ENCODE measurements at places on chromosomes 13 and 19.

- peak; percentile 72 for DNase-seq
These were observed 103.2 kb downstream of the GADD45B start for GRCh38 chr19:2578901-2579677.

DNA sequence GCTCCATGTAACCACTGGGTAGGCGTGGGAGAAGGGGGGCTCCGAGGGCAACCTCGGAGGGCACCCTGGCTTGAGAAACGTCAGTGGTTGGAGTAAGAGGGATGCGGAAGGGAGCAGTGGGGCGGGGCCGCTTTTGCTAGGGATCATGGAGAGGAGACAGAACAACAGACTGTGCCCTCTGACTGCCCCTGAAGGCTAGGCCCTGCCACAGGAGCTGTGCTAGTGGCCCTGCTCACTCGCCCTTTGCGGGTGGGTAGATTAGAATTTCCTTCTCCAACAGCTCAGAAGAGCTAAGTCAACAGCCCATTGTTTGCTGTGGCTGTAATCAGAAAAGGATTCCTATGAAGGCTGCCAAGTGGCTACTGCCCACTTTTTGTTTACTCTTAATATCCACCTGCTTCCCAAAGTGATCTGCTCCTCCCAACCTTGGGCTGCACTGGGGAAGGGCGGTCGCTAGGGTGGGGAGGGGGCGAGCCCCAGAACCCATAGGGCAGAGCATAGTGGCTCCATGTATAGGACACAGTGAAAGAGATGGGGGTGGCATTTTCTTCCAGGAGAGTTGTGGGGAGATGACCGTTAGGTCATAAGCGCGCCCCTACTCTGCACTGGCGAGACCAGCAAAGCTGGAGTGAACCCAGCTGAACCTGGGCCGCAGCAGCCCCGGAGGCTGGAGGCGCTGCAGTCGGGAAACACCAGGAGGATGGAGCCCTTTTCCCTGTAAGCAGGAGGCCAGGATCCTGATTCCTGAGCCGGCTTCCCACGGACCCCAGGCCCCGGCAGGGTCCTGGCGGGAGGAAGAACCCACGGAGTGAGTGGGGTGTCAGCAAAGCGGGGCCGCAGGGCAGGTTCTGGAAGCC lies 1.9 kb upstream of the C1QTNF9 start:
- no peak for DNase-seq

- DNase-seq: no peak
These were observed 374.4 kb downstream of the DLEU7 start for GRCh38 chr13:50468849-50469669.

DNA sequence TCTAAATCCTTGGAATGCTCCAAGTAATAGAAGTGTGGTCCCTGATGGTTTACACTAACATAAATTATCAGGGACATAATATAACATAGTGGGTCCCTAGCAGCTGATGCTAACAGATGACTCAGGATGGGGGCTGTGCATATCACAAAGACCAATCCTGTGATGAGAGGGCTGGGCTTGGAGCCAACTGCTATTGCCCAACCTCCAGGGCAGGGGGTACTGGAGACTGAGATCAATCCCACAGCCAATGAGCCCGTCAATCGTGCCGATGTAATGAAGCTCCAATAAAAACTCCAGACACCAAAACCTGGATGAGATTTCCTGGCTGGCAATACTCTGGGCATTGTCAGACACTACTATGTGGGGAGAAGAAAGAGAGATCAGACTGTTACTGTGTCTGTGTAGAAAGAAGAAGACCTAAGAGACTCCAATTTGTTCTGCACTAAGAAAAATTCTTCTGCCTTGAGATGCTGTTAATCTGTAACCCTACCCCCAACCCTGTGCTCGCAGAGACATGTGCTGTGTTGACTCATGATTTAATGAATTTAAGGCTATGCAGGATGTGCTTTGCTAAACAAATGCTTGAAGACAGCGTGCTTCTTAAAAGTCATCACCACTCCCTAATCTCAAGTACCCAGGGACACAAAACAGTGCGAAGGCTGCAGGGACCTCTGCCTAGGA lies 33.4 kb downstream of the ABCC4 start:
- DNase-seq: no peak

DNA sequence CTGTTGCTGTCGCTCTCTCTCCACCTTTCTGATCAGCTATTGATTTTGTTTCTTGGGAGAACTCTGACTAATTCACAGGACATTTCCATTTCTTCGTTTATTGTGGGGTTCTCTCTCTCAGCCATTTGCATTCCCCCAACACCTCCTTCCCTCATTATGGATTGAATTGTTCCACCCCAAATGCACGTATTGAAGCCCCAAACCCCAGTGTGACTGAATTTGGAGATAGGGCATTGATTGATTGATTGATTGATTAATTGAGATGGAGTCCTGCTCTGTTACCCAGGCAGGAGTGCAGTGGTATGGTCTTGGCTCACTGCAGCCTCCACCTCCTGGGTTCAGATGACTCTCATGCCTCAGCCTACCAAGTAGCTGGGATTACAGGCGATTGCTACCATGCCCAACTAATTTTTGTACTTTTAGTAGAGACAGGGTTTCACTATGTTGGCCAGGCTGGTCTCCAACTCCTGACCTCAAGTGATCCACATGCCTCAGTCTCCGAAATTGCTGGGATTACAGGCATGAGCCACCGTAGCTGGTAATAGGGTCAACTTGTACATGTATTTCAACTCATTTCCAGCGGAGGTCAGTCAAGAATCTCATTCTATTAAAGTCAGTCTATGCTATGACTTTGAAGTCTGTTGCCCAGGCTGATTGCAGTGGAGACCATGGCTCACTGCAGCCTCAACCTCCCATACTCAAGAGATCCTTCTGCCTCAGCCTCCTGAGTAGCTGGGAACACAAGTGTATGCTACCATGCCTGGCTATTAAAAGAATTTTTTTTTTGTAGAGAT lies 13.6 kb downstream of the NFILZ start:
- no peak for DNase-seq

GRCh38 chr13:51488212-51488611 lies 35.4 kb upstream of the INTS6 start:
- no peak for DNase-seq

DNA sequence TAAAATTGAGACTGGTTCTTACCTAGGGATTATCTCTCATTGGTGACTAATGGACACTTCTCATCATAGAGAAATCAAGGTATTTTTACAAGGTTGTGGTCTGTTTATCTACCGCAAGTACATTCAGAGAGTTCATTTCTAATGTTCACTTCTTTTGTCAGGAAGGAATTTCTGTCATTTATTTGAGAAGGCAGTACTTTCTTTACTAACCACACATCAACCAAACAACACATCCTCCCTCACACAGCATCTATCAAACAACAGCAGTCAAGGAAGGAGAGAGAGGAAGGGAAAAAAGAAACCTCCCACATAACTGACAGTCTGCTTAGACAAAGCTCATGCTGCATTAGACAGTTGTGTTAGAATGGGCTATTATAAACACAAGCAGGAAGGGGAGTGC lies 182.3 kb upstream of the KLF12 start:
- no peak for DNase-seq

- DNase-seq: no peak
These were observed 256.0 kb downstream of the UQCRFS1 start for GRCh38 chr19:28956961-28957360.

DNA sequence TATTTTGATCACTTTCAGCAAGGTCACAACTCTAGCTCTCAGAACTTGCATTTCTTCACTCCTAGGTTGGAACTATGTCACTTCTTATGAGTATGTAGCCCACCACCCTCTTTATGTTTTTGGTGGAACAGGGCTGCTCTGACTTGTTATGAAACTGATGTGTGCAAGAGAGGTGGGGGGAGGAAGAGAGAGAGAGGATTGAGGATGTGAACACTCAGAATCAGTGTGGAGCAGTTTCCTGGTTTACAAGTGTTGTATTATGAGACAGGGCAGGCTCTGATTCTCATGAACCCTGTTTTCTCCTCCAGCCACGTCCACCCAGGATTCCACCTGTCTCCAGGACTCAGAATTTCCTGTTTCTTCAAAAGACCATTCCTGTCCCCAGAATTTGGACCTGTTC lies 16.1 kb downstream of the ZNF317 start:
- DNase-seq: no peak

GRCh38 chr13:108657519-108657918 lies 28.1 kb downstream of the MYO16 start:
- DNase-seq: no peak

DNA sequence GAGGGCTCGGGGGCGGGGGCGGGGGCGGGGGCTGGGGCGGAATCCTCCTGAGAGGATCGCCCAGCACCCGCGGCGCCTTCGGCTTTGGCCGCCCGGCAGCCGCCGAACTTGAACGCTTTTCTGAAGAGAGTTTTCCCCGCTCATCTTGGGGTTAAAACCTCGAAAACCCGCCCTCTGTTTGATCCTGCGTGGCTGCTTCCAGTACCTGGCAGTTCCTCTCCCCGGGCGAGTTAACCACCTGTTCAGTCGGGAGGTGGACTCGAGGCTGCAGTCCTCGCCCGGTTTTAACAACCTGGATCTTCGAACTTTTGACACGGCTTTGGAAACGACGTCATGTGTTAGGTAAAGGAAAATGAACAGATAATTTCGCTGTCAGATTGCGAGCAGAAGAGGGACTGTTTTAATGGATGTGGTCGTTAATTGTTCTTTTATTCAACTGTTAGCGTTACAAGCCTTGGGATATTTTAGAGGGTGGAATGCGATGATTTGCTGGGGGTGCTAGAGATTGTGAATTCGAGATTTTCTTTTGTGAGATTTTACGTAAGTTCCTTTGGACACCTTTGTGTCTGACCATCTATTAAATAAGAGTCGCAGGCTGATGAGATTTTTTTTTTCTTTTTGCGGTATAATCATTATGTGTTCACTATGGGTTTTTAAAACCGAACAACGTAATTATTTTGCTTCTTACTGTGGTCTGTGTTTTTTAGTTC lies 1.0 kb downstream of the FNDC3A start:
- no peak for DNase-seq

DNA sequence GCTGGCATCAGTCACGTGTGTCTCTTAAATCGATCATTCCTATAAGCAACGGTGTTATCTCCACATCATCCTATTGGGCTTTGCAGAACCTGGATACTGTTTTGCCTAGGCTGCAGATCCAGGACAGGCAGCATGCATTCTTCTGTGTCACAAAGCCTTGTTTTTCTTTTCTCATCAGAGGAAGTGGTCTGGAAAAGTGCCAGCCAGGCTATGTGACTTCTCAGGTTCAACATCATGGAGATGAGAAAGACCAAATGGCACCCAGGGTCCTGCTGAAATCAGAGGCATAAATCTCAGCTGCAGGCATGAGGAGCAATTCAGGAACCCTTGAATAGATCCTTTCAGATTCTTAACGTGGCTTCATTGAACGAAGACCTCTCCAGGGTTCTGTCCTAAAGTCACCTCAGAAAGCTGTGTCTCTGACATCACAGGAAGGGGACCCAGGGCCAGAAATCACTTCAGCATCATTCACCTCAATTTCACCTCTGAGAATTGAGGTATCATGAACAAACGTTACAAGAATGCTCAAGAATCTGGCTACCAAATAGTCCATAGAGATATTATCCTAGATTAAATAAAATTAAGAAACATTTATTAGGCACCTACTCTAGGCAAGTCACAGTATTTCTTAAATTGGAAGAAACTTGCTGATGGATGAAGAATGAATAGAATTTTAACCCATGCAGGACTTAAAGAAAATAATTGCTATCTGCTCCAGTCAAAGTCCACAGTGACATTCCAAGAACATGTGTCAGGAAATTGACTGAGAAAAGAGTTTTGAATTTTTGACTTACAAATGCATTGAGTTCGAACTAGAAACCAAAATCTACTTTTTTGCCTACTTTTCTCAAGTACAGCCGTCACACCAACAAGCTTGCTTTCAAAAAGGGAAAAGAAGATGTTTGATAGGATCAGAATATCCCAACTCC lies 124.1 kb downstream of the COG6 start:
- DNase-seq: peak; percentile 29

DNA sequence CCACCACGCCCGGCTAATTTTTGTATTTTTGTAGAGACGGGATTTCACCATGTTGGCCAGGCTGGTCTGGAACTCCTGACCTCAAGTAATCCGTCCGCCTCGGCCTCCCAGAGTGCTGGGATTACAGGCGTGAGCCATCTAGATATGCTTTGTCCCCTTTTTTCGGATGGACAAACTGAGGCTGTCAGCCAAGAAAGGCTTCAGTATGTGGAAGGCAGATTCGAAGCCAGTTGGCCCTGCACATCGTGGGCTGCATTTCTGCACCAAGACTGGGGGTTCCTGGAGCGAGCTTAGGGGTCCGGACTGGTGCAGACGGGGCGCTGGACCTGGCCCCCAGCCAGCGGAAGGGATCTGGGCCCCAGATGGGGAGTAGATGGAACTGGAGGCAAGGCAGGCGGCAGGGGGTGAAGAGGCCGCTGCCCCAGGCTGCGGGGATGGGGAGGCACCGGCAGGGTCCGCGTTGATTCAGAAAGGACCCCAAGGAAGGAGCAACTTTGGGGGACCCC lies 9.7 kb upstream of the JUND start:
- peak; percentile 33 for DNase-seq

- no peak for DNase-seq
These were observed 33.9 kb downstream of the NUFIP1 start for GRCh38 chr13:44955406-44955805.

- DNase-seq: no peak
These were observed 48.0 kb downstream of the RNASEH2B start for GRCh38 chr13:50957620-50958019.

DNA sequence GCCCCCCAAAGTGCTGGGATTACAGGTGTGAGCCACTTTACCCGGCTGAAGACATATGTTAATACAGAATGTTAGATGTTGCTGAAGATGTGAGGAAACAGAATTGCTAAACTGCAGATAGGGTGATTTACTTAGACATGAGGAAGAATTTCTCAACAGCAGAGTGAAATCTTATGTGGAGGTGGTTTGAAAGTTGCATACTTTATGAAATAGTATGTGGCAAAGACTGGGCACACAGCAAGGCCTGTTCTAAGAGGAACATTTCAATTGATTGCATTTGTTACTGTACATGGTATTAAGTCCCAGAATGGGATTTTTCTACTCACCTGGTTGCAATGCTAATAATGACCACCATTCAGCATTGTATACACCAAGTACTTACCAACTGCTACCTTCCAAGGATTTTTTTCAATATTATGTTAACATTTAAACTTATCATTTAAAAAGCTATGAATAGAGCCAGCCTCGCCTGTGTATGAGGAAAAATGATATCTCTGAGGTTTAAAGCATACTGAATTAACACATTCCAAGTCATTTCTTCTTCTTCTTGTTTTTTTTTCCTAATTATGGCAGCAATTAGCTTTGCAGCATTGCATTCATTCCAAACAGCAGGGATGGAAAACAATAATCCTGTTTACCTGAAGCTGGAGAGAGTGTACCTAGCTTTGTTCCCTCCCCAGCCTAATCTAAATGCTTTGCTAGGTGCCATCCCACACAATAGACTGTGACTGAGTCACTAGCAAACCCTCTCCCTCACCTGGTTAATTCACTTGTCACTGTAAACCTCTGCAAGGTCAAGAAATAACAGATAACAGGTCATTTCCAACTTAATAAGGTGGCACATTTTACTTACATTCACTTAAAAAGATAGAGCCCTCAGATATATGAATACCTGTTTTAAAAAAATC lies 19.4 kb upstream of the KLF5 start:
- no peak for DNase-seq

- DNase-seq: no peak
These were observed 74.5 kb upstream of the ANKRD10 start for GRCh38 chr13:110989331-110989730.

GRCh38 chr13:25864936-25865335 lies 186.9 kb downstream of the SHISA2 start:
- no peak for DNase-seq
